Spleen (tissue), 13 donors: ENCODE measurements at places on chromosomes 2 and 18. TPM values are rescaled to one million over a fixed set of nuclear protein-coding genes. Genes with fewer than 3 reads are reported as not detected.

LIMS4 gene
- 0.15 TPM for polyA plus RNA-seq

NPHP1 gene
- 1.8 TPM for polyA plus RNA-seq

ANKRD30BL gene
- polyA plus RNA-seq, result 0.18 TPM

KIDINS220 gene
- polyA plus RNA-seq, result 6.8 TPM

LCT gene
- polyA plus RNA-seq, result 0.02 TPM

TRABD2A gene
- polyA plus RNA-seq, result 4.5 TPM

LOXL3 gene
- polyA plus RNA-seq, result 4.6 TPM

ERBB4 gene
- polyA plus RNA-seq, result under 0.01 TPM

SLC11A1 gene
- polyA plus RNA-seq, result 38.6 TPM

RDH14 gene
- polyA plus RNA-seq, result 18.8 TPM

SLC38A11 gene
- 48.6 TPM for polyA plus RNA-seq

CHST9 gene
- 0.87 TPM for polyA plus RNA-seq

CYP1B1 gene
- 26.4 TPM for polyA plus RNA-seq

PHLPP1 gene
- 1.4 TPM for polyA plus RNA-seq

NAT8 gene
- not detected for polyA plus RNA-seq
